ENCODE measurements at places on chromosomes 11 and 22.

- DNase-seq: no peak
Measured at GRCh38 chr22:48495751-48496080, 1332.0 kb downstream of the BRD1 start.

DNA sequence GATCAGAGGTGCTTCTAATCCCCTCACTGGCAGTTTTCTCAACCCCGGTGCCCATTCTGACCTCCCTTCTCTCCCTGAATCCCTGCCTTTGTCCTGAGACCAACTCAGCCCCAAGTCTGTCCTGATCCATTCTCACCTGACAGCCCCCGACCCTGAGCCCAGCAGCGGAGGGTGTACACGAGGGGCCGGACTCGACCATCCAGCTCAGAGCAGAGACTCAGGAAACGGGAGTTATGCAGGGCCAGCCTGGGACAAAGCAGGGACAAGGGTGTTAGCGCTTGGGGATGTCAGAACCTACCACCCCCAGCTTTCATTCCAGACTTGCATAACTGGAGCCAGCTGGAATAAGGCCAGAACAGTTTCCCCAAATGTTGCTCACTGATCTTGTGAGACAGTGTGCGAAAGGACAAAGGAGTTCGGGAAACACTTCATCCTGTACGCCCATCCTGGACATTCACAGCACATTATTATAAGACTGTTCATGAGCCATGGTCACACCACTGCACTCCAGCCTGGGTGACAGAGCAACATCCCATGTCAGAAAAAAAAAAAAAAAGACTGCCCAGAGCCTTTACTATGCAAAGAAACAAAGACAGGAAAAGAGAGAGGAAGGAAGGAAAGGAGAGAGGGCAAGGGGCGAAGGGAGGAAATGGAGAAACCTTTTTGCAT, 3.5 kb upstream of the EEF1G start:
- DNase-seq: no peak

GRCh38 chr11:15171956-15172355, 57.2 kb downstream of the INSC start:
- no peak for DNase-seq

- DNase-seq: no peak
Measured at GRCh38 chr11:84142411-84142810, 856.2 kb upstream of the CCDC90B start.

GRCh38 chr22:40322021-40322420, 24.3 kb upstream of the ADSL start:
- no peak for DNase-seq

DNA sequence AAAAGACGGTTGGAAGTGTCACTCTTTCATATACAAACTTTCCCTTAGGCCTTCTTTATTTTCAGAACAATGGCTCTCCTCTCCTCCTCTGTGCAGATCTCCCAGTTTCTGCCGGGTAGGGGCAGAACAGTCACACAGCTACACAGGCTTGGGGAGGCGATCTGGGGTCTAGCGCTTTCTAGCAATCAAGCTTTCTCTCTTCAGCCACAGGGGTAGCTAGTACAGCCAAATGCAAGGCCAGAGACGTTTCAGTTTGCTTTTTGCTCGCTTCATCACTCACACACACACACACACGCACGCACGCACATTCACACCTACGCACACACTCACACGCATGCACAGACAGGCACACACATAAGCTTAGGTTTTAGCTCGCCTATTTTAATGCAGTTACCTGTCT, 104.3 kb downstream of the SPATA19 start:
- DNase-seq: no peak

DNA sequence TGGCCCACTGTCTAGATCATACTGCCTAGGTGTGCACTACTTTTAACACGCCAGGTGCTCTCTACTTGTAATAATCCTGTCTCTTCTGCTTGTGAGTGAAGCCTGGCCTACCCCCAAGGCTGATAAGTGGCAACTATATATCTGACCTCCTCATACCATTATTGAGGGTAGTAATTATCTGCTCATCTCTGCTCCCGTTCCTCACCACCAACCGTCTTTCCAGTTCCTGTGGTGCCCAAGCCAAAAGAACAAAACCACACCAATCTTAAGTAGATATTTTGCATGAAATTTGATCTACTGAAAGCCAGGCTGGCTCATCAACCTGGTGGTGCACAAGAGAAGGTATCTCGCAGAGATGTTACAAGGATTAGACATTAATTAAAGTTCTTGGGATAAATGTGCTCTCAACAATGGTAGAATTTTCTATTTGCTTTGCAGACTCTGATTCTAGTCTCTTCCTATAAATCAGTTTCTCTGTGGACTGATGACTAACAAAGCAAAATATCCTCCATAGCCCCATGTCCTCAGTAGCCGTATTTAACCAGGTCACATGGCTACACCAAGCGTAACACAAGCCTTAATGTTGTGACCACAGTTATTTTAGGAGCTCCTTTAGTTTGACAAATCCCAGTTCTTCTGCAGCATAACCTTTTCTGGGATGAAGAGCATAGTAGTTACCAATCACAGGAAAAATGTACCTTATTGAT, 267.2 kb downstream of the NTM start:
- peak; percentile 13 for DNase-seq

DNA sequence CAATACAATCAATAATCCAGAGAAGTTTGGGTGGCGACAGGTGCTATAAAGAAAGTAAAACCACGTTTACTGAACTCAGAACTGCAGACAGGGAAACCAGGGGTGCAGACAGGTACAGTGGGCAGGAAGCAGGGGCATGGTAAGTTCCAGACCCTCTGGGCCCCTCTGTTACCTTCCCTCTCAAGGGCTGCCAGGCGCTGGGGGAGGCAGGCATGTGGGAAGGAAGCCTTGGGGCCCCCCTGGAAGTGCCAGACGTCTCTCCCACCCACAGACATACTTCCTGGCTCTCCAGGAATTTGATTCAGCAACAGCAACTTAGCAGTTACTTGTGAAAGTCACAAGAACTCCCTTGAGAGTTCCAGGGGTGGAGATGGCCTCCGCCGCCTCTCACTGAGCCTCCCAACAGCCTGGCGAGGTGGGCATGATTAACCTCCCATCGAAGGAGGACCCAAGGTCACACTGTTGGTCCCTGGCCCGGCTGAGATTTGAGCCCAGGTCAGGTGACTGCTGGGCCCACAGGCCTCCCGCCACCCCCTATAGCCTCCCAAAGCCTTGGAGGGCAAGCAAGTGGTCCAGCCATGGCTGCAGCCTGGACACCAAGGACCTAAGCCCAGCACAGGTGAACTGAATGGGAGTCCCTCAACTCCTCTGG, 14.1 kb upstream of the TSKU start:
- no peak for DNase-seq
